ENCODE measurements at places on chromosomes 1 and 21.

DNA sequence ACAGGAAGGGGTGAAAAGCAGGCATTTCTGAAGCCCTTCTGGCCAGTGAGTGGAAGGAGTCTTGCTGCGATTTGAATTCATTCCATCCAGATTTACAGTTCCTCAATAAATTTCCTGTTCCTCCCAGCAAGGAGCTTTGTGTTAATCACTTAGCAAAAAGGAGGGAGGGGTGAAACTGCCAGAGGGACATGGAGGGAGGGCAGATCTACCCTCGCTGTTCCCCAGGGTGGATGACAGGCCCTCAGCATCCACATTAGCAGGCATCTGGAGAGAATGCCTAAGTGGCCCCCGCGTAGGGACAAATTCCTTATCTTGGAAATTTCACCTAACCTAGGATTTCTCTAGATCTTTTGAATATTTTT, 1.2 kb downstream of the ETV3 start:
- DNase-seq: no peak

- no peak for DNase-seq
Measured at GRCh38 chr1:200968469-200969410, 54.8 kb downstream of the KIF21B start.

GRCh38 chr21:33244779-33245105, 15.0 kb downstream of the IFNAR2 start:
- DNase-seq: no peak

DNA sequence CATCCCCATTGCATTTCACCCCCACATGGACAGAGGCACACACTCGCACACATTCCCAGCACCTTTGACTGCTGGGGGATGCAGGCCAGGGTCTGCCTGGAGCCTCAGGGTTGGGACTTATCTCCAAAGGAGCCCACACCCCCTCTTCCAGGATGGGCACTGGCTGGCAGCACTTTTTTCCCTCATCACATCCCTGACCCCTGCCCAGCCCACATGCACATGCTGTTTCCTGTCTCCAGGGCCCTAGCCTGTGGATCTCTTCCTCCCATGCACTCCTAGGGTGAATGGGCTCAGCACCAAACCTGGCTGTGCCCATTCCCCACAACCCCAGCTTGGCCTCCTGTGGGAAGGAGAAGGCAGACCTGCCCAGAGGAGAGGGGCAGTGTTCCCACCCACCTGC, 59.3 kb downstream of the STUM start:
- DNase-seq: no peak

DNA sequence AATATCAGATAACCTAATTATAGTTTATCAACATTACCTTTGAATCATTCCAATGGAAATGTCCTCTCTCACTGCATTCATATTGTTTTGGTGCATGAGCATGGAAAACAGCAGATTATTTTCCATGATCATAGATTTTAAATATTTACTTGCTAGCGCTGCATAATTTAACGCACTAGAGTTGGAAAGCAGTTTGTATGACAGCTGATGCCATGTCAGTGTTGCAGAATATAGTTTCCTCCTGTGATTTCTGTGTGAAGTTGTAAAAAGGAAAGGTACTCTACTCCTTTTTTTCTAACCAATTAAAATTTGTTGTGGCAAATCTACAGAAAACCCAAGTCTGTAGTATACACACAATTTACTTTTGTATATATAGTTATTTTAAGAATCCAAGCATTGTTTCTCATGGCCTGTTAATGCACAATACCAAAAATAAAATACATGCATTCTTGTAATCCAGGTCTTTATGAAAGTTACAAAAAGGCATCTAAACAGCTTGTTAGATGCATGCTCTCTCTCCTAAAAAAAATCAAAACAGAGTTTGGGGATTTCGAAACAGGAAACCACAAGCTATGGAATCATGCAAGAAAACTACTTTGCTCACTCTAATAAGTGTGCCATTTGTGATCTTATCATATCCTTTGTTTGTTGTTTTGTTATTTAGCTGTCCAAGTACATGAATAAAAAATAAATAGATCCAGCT, 1.9 kb upstream of the ATG4C start:
- DNase-seq: no peak

DNA sequence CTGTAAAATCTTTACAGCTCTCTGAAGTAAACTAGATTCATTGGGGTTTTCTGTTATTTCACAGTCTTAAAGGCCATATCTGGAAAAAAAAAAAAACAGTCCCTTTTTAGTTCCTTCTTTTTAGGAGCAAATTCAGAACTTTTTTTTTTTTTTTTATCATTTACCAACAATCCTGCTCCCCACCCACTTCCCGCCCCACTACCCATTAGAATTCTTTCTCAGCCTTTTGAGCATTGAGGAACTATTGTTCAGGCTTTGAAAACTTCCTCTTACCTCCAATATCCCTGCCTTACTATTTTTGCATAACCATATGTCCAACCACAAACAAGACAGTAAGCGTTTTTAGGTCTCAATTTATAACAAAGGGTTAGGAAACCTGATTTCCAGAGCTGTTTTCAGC, 330.1 kb downstream of the PLPP3 start:
- no peak for DNase-seq

DNA sequence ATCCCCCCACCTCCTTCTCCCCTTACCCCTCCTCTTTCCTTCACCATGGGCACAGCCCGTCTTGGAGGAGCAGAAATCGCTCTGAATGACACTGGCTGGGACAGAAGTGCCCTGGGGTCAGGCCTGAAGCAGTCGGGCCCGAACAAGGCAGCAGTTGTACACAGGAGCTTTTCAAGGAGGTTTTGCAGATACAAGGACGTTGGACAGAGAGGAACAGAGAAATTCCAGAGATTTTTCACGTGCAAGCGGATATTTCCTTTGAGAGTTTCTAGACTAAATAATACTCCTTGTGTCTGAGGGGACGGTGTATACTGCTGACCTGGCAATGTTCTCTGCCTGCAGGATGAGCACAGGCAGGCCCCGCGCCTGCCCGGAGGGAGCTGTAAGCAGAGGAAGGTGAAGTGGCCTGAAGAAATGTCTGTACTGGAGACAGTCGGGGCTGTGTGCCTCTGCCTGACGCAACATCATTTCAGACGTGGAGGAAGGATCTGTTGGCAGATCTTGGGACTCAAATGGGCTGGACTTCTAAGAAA, 95.3 kb upstream of the SLC25A33 start:
- DNase-seq: no peak

- no peak for DNase-seq
Measured at GRCh38 chr1:69055194-69055593, 512.5 kb upstream of the LRRC7 start.

DNA sequence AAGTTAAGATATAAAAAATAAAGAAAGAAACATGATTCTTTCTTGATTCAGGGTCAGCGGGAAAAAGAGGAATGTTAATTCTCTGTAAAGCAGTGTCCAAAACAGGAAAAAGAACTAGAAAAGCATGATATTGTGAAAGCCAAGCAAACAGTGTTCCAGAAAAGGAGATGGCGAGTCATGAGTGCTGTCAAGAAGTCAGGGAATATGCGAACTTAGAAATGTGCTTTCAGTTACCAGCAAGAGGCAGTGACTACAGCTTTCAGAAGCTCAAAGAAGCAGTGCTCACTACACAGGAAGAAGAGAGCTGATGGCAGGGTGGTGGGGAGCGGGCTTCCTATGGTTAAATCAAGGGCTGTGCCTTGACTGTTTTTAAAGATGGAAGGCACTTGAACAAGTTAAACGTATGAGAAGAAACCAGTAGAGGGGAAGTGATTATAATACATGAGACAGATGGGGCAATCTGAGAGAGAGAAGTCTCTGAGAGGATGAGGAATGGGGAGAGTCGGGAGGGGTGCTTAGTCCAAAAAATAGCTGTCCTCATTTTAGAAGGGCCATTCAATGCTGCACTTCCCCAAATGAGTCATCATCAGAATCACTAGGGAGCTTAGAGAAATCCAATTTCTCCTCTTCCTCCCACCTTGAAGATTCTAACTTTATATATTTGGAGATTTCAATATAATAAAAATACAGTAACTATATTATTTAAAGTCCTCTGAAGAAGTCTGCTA, 90.4 kb downstream of the KCNK1 start:
- no peak for DNase-seq

DNA sequence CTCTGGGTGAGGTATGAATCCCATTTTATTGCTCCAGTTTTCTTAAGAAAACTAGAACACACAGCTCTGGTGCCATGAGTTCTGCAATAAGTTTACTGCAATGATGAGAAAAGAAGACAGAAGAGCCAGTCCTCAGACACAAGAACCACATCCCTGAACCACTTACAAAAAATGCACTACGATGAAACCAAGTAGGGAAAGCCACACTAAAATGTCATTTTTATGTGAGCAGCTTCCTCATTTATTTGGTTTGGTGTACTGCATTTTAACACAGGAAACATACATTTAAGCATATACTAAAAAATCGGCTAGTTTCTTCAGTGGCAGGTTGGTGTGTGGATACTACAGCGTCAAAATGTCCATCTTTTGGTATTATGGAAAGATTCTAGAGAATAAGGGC, 95.9 kb downstream of the PTPN14 start:
- DNase-seq: no peak

- DNase-seq: no peak
Measured at GRCh38 chr1:9700340-9700739, 48.8 kb downstream of the PIK3CD start.

GRCh38 chr1:38780133-38780532, 79.4 kb downstream of the RRAGC start:
- DNase-seq: no peak

DNA sequence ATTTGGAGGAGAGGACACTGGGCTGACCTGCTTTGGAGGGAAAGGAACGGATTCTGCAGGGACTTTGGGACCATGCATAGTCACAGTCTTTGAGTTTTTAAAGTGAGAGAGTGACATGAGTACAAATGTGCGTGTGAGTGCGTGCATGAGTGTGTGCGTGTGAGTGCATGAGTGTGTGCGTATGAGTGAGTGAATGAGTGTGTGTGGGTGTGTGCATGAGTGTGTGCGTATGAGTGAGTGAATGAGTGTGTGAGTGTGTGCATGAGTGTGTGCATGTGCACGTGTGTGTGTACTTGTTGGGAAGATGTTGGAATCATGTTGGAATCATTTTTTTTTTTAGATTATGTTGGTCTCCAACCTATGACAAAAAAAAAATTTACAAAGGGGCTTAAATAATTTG, 70.5 kb downstream of the PAX7 start:
- DNase-seq: no peak

DNA sequence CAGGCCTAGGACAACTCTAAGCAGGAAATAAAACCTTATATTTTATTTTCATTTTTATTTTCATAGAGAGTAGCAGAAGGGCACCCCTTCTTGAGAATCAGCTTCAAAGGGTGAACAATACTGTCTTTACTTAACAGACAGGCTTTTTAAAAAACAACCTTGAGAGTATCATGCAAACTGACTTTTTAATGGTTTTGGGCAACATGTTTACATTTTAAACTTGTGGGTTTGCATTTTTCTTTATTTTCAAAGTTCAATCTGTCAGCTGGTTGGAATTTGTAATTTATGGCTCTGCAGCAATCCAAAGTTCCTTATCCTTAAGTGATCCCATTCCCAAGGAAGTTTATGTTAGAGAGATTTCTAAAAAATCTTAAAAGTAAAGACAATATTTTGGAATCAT, 392.3 kb upstream of the ADAMTS5 start:
- no peak for DNase-seq

DNA sequence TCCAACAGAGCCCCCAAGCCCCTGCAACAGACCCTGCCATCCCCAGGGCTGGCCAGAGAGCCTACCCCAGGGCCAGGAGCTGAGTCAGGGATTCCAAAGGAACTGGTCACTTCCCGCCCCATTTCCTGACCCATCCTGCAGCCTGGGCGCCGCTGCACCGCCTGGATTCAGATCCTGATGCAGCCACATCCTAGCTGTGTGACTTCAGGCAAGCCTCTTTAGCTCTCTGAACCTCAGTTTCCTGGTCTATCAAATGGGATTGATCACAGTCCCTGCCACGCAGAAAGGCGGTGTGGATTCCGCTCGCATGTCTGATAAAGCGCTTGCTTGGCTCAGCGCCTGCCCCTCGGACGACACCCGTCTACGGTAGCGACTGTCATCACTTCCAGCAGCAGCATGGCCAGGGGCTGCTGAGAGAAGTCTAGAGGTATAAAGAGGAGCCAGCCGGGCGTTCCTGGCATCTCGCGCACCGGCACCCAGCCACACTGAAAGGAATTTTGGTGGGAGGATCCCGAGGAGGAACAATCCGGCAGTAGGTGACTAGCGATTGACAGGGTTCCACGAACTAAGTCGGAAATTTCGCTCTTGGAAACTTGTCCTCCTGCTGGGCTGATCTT, 10.1 kb downstream of the EPHA2 start:
- no peak for DNase-seq

GRCh38 chr1:31834501-31834900, 18.7 kb upstream of the SPOCD1 start:
- no peak for DNase-seq

- DNase-seq: no peak
Measured at GRCh38 chr21:35465741-35466140, 416.6 kb upstream of the RUNX1 start.

GRCh38 chr1:246302711-246303317, 204.3 kb downstream of the SMYD3 start:
- DNase-seq: no peak

GRCh38 chr1:220533504-220534109, 5.7 kb downstream of the MARK1 start:
- DNase-seq: no peak

GRCh38 chr1:163410073-163410999, 88.6 kb downstream of the NUF2 start:
- DNase-seq: peak; percentile 50

GRCh38 chr1:241074507-241074906, 282.5 kb downstream of the RGS7 start:
- DNase-seq: peak; percentile 13

DNA sequence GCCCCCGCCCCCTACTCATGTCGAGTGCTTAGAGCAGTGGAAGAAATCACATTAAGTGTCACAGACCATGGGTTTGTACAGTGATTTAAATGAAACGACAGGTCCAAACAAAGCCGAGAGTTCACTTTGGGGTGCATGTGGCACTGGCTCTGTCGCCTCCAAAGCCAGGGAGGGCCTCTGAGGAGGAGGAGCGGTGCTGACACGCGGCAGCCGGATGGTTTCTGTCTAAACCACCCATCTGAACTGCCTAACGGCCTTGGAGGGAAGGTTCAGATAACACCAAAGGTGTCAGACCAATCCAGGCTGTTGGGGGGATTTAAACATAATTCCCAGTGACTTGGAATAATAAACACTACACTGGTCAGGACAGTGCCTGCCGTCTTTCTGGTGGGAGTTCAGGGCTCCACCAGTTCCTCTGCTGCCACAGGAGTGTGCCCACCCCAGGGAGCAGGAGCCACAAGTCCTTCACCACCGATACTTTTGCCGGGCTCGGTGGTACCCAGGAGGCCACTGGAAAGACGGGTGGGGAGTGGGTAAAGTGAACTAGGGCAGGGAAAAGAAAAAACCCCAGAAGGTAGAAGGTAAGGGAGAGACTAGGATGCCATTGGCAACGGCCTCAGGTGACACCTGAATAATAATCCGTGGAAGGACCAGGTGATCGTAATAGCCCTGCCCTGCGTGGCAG, 78.2 kb downstream of the SLC66A1 start:
- no peak for DNase-seq

- DNase-seq: no peak
Measured at GRCh38 chr1:93252598-93252997, 72.1 kb downstream of the CCDC18 start.

Measured in Ammon's horn (tissue), 1 donor.